ENCODE measurements at places on chromosomes 1 and 21. TPM values are rescaled to one million over a fixed set of nuclear protein-coding genes. Genes with fewer than 3 reads are reported as not detected.

HSPA6 gene
- polyA plus RNA-seq = 0.28 TPM

UTP11 gene
- polyA plus RNA-seq = 45.8 TPM

CC2D1B gene
- polyA plus RNA-seq = 23.8 TPM

FAF1 gene
- 73.4 TPM for polyA plus RNA-seq

ANKRD35 gene
- polyA plus RNA-seq = 2.6 TPM

AGL gene
- polyA plus RNA-seq = 30.3 TPM

ALX3 gene
- 0.11 TPM for polyA plus RNA-seq

TP73 gene
- 0.35 TPM for polyA plus RNA-seq

TMIGD3 gene
- 1.8 TPM for polyA plus RNA-seq

TCEANC2 gene
- polyA plus RNA-seq = 9.1 TPM

CDC7 gene
- polyA plus RNA-seq = 29.6 TPM

GRCh38 chr1:179126338-179127060, 44.6 kb downstream of the TOR3A start:
- no peak for DNase-seq

DNA sequence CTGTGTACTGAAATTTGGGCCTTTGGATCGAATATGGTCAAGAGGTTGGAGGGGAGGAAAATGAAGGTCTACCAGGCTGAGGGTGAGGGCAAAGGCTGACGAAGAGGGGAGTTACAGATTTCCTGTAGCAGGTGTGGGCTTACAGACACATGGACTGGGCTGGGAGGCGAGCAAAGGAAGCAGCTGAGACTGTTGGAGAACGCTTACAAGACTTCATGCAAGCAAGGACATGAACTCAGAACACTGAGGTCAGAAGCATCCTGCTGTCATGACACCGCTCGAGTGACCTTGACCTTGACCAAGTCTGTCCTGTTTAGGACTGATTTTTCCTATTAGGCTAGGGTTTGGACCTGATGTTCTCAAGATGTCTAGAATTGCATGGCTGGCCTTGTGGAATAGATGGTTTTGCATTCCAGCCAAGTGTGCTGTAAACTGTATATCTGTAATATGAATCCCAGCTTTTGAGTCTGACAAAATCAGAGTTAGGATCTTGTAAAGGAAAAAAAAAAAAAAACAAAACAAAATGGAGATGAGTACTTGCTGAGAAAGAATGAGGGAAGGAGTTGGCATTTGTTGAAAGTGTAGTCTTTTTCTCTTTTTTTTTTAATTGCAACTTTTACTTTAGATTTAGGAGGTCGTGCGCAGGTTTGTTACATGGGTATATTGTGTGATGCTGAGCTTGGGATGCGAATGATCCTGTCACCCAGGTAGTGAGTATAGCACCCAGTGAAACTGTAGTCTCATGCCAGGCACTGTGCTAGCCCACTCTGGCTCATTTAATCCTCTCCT, 5.8 kb downstream of the ELF3 start:
- DNase-seq = no peak

- no peak for DNase-seq
Observed at GRCh38 chr21:36194024-36194423, 37.4 kb downstream of the DOP1B start.

DNA sequence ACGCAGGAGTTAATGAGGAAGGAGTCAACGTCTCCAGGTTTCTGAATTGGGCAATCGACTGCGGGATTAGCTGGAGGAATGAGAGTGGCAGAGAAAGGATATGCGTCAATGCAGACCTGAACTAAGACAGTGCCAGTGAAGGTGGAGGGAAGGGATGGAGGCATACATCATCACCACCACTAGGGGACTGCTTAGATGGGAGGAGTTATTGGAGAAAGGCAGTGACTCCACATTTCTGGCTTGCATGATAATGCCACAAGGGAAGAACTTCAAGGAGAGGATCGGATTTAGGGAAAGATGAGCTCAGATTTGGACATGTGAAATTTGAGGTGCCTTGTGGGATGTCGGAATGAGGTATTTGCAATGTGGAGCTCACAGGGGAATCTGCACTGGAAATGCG, 17.5 kb downstream of the VASH2 start:
- no peak for DNase-seq

DNA sequence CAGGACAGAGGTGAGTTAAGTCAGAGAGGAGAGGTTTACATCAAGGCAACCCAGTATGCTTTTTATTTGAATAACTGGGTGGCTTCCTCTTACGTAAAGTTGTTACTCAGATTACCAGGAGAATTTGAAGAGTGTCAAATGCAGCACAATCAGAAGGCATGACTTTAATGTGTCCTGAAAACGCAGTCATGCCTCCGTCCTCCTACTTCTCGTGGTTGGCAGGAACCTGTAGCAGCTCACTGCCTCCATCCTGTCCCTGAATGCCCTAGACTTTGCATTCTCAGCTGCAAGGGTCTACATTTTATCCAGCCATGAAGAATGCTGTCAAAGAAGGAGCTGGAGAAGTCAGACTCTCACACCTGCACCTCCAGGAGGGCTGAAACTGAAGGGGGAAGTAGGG, 66.7 kb downstream of the MIS18A start:
- no peak for DNase-seq

DNA sequence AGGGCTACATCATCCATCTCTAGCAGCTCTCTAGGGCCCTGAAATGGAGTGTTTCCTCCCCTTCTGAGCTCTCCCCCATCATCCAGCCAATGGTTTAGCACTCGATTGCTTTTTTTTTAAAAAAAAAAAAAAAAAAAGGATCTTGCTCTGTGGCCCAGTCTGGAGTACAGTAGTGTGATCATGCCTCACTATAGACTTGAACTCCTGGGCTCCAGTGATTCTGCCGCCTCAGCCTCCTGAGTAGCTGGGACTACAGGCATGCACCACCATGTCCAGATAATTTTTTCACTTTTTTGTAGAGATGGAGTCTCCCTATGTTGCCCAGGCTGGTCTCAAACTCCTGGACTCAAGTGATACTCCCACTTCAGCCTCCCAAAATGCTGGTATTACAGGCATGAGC, 12.1 kb upstream of the ITPKB start:
- no peak for DNase-seq

DNA sequence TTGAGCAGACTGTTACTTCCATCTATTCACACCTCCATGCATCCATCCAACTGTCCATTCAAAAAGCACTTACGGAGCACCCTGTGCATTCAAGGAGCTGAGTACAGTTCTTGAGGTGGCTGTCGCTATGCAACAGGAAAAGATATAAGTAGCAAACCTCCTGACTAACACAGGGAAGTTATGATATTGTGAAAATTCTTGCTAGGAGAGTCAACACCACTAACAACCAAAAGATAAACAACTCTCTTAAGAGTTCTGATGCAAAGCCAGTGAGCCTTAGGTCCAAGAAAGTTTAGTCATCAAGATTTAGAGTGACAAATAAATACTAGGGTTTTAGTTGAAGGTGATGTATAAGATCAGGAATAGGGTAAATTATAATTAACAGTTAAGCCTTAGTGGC, 44.5 kb upstream of the TRIM45 start:
- no peak for DNase-seq

GRCh38 chr1:23651069-23651808, 40.4 kb upstream of the RPL11 start:
- no peak for DNase-seq

DNA sequence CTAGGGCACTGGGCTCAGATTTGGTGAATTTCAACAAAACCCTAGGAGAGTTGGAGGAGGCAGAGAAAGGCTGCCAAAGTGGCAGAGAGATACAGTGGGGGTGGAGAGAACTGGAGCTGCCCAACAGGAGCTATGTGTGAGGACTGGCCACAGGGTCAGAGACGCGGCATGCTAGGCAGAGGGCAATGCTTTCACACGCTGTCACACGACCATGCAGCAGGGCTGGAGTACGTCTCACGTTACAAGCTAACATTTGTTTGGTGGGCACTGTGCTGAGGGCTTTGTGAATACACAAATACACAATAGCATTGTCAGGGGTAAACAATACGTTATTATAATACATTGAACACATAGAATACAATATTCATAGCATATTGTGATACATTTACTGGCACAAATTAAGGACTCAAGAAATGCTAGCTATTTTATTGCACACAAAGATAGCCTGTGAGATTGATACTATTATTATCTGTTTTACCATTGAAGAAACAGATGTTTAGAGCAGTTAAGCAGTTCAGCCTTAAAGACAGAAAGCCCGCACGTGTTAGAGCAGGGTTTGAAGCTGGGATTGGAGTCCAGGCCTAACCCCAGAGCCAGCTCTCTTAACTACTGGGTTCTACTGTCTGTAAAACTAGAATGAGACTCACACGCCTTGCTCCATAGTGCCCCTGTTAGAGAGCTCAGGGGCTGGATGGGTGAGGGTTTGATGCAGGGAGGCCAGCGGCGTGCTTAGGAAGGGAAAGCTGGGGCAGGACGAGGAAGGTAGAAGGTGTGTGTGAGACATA, 4.5 kb downstream of the RAB7B start:
- DNase-seq = no peak

- no peak for DNase-seq
Observed at GRCh38 chr1:116983678-116984077, 17.9 kb upstream of the CD101 start.

GRCh38 chr1:85756864-85757263, 48.6 kb upstream of the ZNHIT6 start:
- DNase-seq = no peak

GRCh38 chr1:154837672-154838171, 32.4 kb downstream of the KCNN3 start:
- no peak for DNase-seq

GRCh38 chr1:189774721-189775287, 702.9 kb downstream of the BRINP3 start:
- DNase-seq = no peak

- DNase-seq = no peak
Observed at GRCh38 chr1:208924928-208925327, 658.6 kb upstream of the CAMK1G start.

DNA sequence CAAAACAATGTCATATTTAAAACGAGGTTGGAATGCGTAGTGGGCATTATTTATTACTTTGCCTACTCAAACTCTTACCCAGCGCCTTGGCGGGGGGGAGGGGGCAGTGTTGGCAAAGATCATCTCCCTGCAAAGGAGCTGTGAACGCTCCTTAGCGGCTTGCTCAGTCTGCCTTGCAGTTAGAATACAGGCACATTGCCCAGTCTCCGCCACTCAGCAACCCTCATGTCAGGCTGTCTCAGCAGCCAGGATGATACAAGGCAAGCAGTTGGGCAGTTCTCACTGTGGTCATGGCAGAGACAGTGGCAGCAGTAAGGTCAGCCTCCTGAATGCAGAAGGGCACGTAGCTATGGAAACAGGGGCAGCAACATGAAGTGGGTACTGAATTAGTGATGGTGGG, 170.4 kb upstream of the KCNK2 start:
- DNase-seq = no peak

GRCh38 chr21:29302359-29302875, 3.7 kb downstream of the BACH1 start:
- no peak for DNase-seq

GRCh38 chr21:38993561-38993960, 187.8 kb downstream of the ETS2 start:
- no peak for DNase-seq

DNA sequence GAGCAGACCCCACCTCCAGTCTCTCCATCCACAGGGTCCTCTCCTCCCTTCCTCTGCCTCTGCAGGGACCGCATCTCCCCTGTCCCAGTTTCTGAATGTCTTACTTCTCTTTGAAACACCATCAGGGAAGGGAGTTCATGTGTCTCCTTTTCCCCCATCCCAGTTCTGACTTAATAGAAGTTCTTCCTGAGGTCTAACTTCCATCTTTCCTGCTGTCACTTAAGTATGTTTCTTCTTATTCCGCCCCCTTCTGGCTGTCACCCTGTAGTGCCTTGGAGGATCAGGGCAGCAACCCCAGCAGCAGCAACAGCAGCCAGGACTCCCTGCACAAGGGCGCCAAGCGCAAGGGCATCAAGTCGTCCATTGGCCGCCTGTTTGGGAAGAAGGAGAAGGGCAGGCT, 29.3 kb downstream of the MYOG start:
- no peak for DNase-seq

GRCh38 chr1:109782514-109782913, 18.8 kb upstream of the EPS8L3 start:
- DNase-seq = no peak

GRCh38 chr1:205430696-205431305, 8.9 kb upstream of the LEMD1 start:
- no peak for DNase-seq

- DNase-seq = no peak
Observed at GRCh38 chr1:22662318-22662717, 9.3 kb downstream of the C1QB start.

DNA sequence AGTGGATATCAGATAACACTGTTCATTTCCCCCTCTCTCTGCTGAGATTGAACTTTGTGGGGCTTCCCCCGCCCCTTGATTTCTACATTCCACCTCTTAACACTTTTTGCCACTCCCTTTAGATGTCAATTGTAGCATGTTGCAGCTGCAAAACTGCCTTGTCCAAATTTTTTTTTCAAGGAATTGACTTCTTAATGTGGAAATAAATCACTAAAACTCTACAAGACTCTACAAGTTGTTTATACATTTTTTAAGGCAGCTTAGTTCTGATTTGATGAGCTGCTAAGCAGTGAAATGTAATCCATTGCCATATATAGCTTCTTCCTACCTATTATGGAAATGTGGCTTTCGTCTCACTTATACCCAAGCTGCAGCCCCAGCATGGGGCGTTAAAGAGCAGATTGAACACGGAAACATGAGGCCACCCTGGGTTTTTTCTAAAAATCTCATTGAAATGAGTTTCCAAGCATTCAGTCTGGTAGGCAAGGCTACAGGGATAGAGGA, 132.2 kb downstream of the SYT2 start:
- no peak for DNase-seq

DNA sequence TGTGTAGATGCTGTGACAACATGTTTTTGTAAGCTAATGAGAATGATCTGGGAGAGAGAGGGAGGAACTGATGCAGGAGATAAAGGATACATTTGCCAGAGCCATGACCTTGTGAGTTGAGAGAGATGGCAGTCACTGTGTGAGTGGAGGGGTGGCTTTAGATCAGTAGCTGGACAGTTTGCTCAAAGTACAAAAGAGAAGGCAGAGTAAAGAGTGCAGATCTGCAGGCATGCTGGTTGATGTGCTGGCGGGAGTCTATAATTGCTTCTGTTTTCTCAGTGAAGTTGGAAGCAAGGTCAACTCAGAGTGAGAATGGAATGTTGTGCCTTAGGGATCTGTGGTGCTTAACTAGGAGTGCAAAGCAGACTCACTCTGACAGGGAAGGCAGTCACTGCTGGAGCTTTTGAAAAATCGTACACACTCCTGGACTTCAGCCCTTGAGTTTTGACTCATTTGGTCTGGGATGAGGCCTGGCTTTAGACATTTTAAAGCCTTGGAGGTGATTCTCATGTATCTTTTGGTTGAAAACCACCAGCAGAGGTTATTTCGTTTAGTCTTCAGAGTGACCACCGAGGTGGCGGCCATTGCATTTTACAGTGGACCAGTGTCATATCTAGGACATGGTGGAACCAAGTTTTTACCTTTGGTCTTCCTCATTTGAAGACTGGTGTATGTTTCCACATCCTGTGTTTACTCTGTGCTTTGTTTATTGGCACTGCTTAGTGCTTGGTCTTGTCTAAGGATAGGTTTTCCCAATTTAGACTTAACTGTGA, 49.6 kb downstream of the MTR start:
- DNase-seq = no peak
